ENCODE measurements at places on chromosomes 16 and 17.
A peak's percentile ranks its signal among the peaks of the same experiment; 100 is the strongest.

- no peak for DNase-seq
These were observed 72.0 kb downstream of the PITPNC1 start for GRCh38 chr17:67449065-67449464.

- peak; percentile 53 for DNase-seq
These were observed 26.0 kb downstream of the PLD6 start for GRCh38 chr17:17180141-17180603.

DNA sequence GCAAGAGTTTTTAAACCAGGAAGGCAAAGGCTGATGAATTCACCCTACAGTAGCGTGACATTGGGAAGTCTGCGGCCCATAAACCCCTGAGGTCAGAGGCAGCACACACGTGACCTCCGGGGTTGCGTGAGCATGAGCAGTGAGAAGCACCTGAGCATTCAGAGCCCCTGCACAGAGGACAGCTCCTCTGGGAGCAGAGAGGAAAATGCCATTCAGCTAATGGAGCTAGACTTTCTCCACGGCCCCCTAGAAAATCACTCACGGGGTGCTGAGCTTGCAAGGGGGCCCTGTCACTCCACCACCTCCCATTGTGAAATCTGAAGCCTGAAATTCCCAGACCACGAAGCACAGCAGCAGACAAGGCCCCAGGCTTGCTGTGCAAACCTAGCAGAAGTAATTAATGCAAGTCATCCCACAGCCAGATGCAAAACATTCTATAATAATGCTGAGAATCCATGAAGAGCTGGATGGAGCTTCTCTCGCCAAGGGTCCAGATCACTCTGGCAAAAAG, 114.9 kb upstream of the RCVRN start:
- no peak for DNase-seq

GRCh38 chr17:39763051-39763820, 25.5 kb downstream of the GRB7 start:
- no peak for DNase-seq

DNA sequence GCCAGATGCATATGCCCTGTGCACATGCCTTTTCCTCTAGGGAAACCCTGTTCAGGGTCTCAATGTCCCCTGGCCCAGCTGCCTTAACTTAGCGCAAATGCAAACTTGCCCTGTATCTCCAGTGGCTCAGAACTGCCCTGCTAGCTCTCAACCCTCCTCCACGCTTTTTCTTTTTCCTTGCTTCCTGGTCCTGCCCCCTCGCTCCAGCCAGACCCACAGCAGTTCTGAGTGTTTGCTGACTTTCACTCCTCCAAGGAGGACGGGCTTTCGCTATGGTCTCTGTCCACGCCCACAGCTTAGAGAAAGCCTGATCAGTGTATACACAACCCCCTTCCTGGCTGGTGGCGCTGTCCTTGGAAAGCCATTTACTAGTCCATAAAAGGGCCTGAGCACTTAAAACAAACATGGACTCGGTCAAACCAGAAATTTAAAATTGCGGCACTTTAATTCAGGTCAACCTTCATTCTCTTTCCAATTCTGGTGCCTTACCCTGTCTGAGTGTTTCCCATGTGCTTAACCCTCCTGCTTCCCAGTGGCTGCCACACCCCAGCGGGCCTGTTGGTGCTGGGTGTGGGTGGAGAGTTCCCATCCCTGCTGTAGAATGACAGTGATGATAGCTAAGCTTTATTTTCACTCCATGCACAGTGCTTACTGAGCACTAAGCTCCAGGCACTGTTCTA, 15.6 kb upstream of the TMEM98 start:
- DNase-seq = no peak

- DNase-seq = no peak
These were observed 15.5 kb downstream of the CES1 start for GRCh38 chr16:55817236-55817912.

GRCh38 chr16:57563487-57563750, 21.0 kb downstream of the ADGRG5 start:
- no peak for DNase-seq

- DNase-seq = peak; percentile 91
These were observed 39.1 kb downstream of the CPNE2 start for GRCh38 chr16:57131351-57131970.

All from dorsolateral prefrontal cortex (tissue), 122 donors.